ENCODE measurements at places on chromosomes 5 and 9.

DNA sequence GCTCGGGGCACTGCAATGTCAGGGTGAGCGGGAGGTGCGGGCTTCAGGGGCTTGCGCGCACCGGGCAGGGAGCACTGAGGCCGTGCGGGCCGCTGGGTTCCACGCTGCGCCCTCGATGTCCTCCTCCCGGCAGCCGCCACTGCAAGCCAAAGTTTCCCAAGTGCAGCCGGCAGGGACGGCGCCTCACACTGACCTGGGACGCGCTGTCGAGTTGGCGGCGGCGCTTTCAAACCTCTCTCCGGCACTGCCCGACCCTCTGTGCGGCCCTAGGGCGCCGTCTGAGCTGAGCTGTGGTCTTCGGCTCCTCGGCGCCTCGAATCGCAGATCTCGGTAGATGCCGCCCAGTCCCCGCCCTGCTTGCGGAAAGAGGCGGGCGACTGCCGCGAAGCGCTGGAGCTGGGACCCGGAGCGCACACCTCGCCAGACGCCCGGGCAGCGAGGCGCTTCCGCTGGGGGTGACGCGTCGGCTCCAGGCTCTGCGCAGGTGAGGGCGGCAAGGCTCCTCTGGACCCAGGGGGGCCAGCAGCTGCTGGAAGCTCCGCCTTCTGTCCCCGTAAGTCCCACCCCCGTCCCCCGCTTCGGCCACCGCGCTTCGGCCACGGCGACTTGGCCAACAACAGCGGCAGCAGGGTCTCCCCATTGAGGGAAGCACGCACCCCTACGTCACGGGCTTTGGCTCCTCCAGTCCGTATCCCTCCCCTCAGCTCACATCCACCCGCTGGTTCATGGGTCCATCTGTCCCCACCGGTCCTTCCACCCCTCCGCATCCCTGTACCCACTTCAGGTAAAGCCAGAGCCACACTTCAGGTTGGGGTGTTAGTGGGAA is at the start of gene ANKRD34B:
TSS of gene ANKRD34B (minus strand) at position 320 of the 826 bp plus-strand sequence. CDS start 10,261 bp downstream, outside the sequence.
- no peak for DNase-seq

- DNase-seq: no peak
These were observed 46.1 kb upstream of the RIC1 start for GRCh38 chr9:5582835-5583195.

GRCh38 chr9:76159293-76159926 is 234.8 kb downstream of the RFK start:
- DNase-seq: no peak

DNA sequence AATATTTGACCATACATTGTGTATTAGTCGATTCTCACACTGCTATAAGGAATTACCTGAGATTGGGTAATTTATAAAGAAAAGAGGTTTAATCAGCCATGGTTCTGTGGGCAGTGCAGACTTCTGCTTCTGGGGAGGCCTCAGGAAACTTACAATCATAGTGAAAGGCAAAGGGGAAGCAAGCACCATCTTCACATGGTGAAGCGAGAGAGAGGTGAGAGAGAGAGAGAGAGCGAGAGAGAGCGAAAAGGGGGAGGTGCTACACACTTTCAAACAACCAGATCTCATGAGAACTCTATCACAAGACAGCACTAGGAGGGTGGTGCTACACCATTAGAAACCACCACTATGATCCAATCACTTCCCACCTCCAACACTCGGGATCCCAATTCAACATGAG is 4.1 kb upstream of the GRAMD2B start:
- DNase-seq: no peak

- peak; percentile 75 for DNase-seq
These were observed 371.2 kb downstream of the NFIB start for GRCh38 chr9:13942695-13943094.

- DNase-seq: no peak
These were observed 221.7 kb downstream of the PBX3 start for GRCh38 chr9:125968714-125969374.

GRCh38 chr5:154802050-154802449 is 46.9 kb downstream of the LARP1 start:
- DNase-seq: no peak

- no peak for DNase-seq
These were observed 76.5 kb upstream of the SPDL1 start for GRCh38 chr5:169507051-169507450.

- no peak for DNase-seq
These were observed 617.9 kb downstream of the BNC2 start for GRCh38 chr9:16252616-16253015.

- DNase-seq: no peak
These were observed 18.4 kb upstream of the ERGIC1 start for GRCh38 chr5:172815631-172816030.

GRCh38 chr5:4614088-4614487 is 526.0 kb upstream of the ADAMTS16 start:
- no peak for DNase-seq

- peak; percentile 35 for DNase-seq
These were observed 82.4 kb downstream of the ZNF618 start for GRCh38 chr9:113958556-113958955.

DNA sequence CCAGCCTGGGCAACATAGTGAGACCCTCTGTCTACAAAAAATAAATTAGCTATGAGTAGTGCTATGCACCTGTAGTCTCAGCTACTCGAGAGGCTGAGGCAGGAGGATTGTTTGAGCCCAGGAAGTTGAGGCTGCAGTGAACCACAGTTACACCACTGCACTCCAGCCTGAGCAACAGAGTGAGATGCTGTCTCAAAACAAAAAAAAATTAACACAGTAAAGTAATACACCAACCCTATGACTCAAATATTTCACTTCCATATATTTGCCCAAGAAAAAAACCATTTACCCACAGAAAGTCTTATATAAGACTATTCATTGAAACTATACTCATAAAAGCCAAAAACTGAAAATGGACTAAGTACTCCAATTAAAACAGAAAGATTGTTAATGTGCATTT is 16.2 kb downstream of the SMIM23 start:
- DNase-seq: no peak

DNA sequence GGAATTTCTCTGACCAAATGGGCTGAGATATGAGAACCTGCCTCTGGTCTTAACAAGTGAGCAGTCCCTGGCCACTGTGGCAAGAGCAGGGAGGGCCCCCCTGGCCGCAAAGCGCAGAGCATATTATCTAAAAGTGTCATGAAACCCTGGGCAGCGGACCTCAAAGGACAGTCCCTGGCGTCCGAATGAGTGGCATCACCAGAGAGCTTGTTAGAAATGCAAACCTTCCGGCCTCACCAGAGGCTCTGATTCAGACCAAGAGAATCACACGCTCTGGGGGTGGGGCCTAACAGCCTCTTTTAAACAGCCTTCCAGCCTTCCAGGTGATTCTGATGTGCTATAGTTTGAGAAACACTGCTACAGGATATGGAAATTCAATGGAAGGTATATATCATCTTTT is 10.9 kb downstream of the PTPN3 start:
- peak; percentile 91 for DNase-seq

DNA sequence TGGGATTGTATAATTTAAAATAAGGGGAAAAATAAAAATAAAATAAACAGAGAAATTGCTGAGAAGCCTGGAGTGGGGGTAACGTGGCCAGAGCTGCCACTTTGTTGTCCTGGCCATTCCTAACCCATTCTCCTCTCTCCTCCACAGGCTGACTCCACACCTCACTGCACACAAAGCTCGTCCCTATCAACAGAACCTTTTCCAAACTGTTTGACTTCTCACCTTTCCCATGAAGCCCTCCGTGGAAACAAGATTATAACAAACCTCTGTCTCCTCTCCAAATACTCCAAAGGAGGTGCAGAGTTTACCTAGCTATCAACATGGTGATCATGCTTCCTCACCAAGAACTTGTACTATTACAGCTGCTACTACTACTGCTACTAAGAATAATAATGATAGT is 151.1 kb downstream of the GLIS3 start:
- no peak for DNase-seq

- DNase-seq: no peak
These were observed 587.6 kb upstream of the CDH18 start for GRCh38 chr5:20575571-20575970.

DNA sequence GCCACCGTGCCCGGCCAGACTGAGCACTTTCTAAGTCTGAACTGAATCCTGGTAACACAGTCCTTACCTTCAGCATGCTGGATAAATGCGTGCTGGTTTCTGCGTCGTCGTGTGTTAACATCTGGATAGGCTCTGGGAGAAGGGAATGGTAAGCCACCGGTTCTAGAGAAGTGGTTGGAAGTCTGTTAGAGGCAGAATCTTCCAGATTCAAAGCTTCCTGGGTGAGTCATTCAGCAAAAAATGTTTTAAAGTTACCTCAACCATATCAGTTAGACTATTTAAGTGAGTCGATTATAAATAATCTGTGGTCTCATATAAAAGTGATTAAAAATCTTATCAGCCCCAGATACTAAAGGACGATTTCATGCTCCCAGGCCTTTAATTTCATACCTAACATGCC is 256.5 kb upstream of the NFIL3 start:
- DNase-seq: no peak

- DNase-seq: no peak
These were observed 301.7 kb downstream of the MRPS30 start for GRCh38 chr5:45110399-45110798.

DNA sequence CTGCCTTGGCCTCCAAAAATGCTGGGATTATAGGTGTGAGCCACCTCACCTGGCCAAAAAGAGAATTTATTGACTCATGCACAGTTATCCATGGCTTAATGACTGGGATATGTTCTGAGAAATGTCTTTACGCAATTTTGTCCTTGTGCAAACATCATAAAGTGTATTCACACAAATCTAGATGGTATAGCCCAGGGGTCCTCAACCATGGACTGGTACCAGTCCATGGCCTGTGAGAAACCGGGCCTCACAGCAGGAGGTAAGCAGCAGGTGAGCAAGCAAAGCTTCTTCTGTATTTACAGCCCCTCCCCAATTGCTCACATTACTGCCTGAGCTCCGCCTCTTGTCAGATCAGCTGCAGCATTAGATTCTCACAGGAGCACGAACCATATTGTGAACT is 12.4 kb upstream of the SIL1 start:
- no peak for DNase-seq

DNA sequence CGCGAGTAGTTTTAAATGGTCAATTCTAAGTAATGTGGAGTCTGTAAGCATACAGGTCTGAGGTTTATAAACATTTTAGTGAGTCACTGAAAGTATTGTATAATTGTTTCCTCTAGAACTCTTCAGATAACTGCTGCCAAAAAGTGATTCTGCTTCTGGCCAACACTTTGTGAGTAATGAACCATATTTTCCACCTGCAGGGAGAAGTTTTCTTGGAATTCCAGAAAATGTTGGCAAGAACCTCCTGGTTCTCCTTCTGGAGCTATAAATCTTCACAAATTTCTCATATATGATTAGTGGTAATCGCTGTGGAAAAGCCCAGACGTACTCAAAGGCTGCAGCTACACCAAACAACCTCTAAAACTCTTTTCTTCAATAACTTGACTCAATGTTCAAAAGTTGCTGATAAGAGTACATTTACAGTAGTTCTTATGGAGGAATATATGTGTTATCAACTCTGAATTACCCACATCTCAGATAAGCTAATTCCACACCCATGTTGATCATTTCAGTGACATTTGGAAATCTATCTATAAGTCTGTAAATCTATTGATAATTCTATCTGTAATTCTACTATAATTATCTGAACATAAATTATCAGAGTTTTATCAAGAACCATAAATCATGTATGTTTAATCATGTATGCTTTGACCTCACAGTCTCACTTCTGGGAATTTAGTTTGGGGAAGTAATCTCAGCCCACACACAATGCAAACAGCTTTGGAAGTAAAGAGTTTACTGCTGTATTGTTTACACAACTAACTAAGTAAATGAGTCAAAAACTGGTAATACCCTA is 74.1 kb downstream of the FNBP1 start:
- no peak for DNase-seq

Data from trophoblast cell (in vitro differentiated cells and primary cell).